ENCODE measurements at places on chromosomes 7 and 10.
A peak's percentile ranks its signal among the peaks of the same experiment; 100 is the strongest.

GRCh38 chr10:86662186-86663045 lies 5.9 kb upstream of the LDB3 start:
- no peak for DNase-seq

DNA sequence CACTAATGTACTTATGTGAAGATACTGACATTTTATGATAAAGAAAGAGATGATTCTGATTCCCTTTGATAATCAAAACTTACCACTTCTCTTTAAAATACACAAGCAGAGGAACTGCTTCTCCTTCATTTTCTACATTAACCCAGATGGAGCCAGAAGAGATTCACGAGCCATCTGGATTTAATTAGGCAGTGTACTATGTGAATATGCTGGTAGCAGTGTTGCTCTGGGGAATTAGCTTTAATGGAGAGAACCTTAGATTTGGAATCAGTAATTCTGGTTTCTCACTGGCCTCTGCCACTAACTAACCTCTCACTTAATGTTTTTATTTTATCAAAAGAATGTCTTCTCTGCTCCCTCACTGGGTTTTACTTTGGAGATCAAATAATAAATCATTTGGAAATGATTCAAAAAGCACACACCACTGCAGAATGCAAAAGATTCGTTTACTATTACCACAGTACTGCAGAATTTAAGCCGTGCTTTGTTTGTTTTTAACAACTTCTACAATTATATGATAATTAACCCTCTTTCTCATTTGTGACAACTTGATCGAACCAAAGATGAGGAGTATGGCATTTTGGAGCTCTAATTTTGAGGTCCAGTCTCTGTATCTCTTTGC lies 77.5 kb upstream of the PHYHIPL start:
- DNase-seq: peak; percentile 67

- no peak for DNase-seq
These were observed 1.1 kb upstream of the DMTF1 start for GRCh38 chr7:87151002-87151728.

- no peak for DNase-seq
These were observed 15.8 kb upstream of the EEPD1 start for GRCh38 chr7:36137258-36137657.

DNA sequence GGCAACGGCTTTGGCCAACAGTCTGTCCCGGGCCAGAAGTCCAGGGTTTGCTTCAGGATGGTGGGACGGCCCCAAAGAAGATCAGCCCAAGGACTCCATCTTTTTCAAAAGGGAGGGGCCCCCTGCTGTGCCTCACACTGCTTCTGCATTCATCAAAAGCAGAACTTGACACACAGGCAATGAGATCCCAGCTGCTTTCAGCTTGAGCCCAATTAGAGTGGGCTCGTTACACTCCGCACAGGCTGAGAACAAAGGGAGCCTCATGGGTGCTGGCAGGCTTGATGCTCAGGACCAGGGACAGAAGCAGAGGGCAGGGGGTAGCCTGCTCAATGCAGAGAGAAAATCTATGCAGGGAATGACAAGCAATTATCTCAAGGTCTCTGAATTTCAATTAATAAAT lies 45.5 kb downstream of the VOPP1 start:
- DNase-seq: no peak

DNA sequence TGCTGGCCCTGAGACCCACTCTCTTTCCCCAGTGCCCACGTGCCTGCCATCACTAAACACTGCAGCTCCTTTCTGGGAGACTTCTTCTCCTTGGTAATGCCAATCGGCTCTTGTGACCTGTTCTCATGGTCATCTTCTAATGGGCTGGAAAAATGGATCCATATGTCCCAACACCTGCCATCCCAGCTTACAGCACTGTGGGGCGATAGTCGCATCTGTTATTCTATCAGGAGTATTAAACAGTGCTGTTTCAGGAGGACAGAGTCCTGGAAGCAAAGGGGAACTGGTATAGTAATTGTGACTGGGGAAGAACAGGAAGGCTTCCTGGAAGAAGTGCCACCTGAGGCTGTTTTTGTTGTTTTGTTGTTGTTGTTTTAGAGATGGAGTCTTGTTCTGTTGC lies 411.2 kb downstream of the GLRX3 start:
- DNase-seq: no peak

- DNase-seq: no peak
These were observed 19.1 kb downstream of the TMEM176B start for GRCh38 chr7:150781103-150781502.

DNA sequence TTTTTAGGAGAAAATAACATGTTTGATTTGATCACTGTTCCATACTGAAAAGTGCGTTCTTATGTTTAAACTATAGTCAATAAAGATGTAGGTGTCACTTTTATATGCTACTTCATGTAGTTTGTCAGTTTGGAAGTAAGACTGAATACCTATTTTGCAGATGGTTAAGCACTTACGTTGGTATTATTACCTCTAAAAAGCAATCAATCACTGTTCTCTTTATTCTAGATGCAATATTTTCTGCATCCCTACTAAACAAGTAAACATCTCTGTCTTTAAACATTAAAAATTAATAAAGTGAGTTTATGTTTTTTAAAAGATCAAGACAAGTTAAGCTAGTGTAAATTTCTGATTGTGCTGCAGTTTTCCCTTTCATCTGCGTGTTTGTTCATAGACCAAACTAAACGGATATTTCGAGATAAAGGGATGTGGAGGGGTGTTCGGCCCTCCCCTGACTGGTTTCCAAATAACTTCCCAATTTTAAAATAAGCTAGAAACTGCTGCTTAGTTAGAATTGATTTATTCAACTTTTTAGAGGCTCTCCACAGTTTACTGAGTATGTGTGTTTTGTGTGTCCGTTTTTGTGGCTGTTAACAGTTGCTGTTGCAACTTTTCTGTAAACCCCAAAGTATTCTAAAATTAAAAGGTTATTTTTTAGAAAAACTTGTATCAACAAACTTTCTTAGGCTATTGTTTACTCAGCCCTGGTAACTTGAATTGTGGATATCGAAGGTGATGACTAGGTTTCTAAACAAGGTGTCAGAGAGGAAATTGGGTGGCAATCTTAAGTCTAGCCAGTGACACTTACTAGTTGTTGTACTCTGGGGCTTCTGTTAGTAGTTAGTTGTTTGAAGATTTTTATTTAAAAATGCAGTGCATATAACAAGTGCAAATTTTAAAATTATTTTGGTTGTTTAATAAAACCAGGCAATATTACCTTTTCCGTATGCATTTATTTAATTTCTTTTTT lies 974 bp downstream of the KIF11 start:
- no peak for DNase-seq

DNA sequence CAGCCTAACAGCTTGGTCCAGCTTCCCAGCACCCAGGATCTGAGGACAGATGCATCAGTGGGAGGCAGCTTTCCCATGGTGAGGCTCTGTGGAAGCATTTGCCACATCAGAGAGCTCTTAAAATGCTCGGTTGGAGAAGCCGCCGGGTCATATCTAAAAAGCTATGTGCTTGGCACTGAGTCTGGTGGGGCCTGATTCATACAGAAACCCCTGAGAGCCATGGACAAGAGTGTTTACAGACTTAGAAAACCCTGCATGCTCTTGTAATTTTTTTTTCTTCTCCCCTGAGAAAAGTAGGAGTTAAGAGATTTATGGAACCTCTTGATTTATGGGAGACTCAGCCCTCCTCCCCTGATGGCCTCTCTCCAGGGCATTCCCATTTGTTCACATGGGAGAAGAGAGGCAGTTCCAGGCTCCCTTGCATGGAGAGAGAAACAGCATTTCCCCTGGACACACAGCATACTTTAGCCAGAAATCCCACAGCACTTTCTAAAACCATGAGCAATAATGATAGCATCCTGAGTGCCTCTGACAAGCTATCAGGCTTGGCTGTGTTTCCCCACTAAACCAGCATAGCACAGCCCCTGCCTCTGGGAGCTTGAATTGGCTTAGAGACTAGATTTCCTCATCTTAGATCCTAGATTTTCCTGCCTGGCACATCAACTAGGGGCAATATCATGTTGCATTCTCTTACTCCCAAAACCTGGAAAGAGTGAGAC lies 322.1 kb upstream of the AUTS2 start:
- DNase-seq: no peak

GRCh38 chr10:87865241-87865881 lies 1.9 kb downstream of the PTEN start:
- DNase-seq: no peak

GRCh38 chr10:70137135-70137534 lies 4.5 kb upstream of the AIFM2 start:
- DNase-seq: no peak

GRCh38 chr7:117424090-117424829 lies 3.0 kb downstream of the ASZ1 start:
- DNase-seq: no peak

GRCh38 chr7:32881074-32881982 lies 10.2 kb downstream of the KBTBD2 start:
- no peak for DNase-seq

- no peak for DNase-seq
These were observed 78.2 kb upstream of the CAV2 start for GRCh38 chr7:116421298-116421697.

Data from SK-N-MC (cell line).